ENCODE measurements at places on chromosomes 1 and 21.

DNA sequence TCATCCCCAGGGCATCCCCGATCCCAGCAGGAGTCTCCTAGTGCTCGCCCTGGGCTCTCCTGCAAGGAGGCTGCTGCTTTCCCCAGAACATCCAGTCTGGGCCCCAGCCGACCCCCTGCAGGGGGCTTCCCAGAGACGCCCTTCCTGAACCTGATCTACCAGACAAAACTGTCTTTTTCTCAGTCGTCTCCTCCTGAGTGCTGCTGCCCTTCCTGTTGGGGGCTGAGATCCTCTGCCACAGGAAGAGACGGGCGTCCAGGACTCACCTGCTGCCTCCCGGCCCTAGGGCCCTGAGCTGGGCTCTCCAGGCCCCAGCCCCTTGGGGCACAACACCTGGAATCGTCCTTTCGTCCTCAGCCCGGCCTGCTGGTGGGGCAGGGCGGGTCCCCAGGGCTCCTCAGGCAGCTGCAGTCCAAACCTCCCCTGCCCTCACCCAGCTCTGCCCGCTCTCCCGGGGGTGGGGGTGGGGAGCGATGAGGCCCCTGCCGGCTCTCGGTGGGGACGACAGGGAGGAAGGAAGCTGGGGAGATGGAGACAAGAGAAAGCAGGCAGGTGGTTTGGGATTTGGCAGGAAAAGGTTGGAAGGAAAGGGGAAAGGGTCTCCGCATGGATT lies 36.9 kb downstream of the TP73 start:
- no peak for DNase-seq

GRCh38 chr1:25157846-25158245 lies 74.5 kb downstream of the SYF2 start:
- no peak for DNase-seq

DNA sequence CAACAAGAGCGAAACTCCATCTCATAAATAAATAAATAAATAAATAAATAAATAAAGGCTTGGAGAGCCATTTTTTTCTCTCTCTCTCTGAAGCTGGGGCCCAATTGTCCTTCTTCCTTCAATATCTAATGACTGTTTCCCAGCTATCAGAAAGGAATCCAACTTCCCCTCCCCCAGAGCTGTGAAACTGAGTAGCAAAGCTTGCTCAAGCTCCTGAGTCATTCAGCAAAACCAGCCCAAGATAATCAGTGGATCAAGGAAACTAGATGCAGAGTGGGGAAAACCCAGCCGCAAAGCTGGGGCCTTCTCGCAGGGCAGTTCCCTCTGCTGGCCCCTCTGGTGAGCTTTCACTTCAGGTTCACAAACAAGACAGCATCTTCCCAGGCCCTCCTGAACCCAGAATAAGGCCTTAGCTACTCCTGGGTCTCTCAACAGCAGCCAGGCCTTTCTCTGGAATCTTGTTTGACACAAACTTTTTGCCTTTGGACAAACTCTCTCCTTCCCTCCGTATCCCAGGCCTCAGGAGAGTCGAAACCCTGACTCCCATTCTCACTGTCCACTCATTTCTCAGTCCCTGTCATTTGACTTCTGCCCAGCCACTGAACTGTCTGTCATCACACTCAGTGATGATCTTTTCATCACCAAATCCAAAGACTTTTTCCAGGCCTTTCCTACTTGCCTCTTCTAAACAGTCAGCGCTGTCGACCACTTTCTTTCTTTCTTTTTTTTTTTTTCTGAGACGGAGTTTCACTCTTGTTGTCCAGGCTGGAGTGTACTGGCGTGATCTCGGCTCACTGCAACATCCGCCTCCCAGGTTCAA lies 18.0 kb upstream of the PTP4A2 start:
- no peak for DNase-seq

- no peak for DNase-seq
These were observed 145.6 kb downstream of the NR5A2 start for GRCh38 chr1:200173097-200173618.

GRCh38 chr1:244861683-244862082 lies 2.7 kb downstream of the HNRNPU start:
- no peak for DNase-seq

DNA sequence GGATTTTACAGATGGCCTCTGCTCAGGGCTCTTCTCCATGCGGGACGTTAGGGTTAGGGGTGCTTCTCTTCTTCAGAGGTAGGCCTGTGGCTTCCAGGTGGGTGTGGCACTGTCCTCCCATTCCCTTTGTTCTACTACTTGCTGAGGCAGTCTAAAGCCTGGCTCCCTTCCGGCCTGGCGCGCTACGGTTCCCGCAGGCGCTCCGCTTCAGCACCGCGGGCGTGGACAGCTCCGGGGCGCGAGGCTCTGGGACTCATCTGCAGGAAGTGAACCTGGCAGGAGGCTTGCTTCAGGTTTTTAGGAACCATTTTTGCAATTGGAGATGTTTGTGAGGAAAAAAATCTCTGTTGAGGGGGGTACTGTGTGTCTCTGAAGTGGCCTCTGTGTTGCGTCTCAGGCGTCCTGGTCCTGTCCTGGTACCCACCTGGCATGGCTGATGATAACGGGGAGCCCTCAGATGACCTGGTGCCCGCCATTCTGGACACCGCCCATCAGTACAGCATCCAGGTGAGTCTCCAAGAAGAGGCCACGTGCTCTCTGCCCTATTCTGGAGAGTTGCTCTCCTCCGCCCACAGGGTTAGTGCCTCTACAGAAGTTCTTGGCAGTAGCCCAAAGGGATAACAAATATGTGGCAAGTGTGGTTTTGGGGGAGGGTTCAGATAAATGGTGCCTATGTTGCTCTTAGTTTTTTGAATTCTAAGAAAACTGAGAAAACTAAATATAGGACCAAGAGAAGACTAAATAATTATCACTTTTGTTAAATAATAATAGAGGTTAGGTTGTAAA lies 1.9 kb downstream of the MANEAL start:
- DNase-seq, result peak; percentile 95

- DNase-seq, result no peak
These were observed 65.3 kb upstream of the BEND5 start for GRCh38 chr1:48841966-48842365.

DNA sequence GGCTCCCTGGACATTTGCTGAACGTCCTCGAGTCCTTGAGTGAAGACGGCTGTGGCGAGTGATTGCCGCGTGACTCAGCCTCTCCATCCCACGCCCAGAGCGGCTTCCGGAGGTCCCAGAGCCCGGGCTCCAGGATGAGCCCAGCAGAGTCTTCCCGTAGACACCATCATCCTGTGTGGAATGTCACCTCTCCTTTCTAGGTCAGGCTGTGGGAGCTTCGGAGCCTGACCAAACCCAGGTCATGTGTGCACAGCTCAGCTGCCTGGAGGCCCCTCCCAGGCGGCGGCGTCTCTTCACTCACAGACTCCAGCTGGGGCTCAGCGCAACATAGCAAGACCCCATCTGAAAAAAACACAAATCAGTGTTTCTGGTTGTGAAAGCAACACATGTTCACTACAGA lies 38.2 kb downstream of the PRKCZ start:
- DNase-seq, result no peak

- no peak for DNase-seq
These were observed 15.6 kb upstream of the CSF1 start for GRCh38 chr1:109894823-109895719.

- no peak for DNase-seq
These were observed 5.9 kb downstream of the COX20 start for GRCh38 chr1:244841273-244841927.

GRCh38 chr1:40310129-40310461 lies 7.0 kb downstream of the COL9A2 start:
- DNase-seq, result no peak

GRCh38 chr1:94056171-94056570 lies 64.8 kb downstream of the ABCA4 start:
- DNase-seq, result no peak

- DNase-seq, result no peak
These were observed 694.4 kb downstream of the MATN1 start for GRCh38 chr1:30028939-30029338.

DNA sequence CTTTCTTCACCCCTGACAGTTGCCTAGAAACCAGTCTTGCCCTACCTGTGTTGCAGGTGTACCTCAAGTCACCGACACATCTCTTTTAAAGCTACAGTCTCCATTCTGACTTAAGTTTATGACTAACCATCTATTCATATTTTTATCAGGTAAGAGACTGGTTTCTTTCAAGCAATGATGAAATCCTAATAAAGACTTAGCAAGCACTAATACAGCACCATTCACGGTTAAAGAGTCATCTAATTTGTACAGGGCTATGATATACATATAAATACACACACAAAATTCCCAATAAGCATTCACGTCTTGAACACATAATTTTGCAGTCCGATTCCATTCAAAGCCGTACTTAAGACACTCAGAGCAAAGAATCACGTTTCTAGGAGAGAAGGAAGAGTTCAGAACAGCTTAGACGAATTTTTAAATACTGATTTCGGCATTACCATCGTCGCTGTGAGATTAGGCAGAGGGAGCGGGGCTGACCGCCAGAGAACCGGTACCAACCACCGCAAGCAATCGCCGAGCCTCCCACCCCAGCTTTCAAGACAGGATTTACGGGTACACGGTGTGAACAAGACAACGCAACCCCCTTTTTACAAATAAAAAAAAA lies 943 bp downstream of the ERRFI1 start:
- no peak for DNase-seq

GRCh38 chr1:118944133-118944532 lies 44.0 kb downstream of the TBX15 start:
- DNase-seq, result no peak

GRCh38 chr1:26539722-26540121 lies 10.2 kb downstream of the RPS6KA1 start:
- no peak for DNase-seq

- no peak for DNase-seq
These were observed 84.5 kb downstream of the PLXNA2 start for GRCh38 chr1:208159555-208160258.

DNA sequence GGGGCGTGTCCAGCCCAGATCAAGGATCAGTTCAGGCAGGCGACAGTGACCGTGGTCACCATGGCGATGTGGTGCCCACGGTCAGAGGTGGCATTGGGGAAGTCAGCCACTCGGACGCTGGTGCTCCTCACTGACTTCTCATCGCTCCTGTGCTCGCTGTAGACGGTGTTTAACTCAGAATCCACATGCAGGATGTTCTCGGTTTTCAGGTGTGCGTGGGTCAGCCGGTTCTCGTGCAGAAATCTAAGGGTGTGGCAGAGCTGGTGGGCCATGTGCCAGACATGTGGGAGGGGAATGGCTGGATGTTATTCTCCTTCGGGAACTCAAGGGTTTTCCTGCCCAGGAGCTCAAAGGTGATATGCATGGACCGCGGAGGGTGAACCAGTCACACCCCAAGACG lies 11.7 kb downstream of the OR2AJ1 start:
- no peak for DNase-seq

GRCh38 chr1:27416387-27417111 lies 24.1 kb downstream of the GPR3 start:
- no peak for DNase-seq

DNA sequence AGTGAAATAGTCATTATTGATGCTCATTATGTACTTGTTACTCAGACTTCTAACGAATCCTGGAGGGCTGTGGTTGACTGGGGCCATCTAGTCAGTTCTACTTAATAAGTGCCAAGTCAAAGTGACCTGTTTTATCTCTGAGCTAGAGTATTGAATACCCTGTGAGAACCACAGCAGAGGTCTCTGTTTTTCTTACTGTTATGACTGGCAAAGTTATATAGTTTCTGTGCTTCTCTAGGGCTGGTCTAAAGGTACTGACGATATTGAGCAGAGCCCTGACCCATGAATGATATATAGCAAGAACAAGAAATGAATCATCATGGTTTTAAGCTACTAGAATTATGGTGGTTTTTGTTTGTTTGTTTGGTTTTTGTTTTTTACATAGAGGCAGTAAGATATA lies 555.8 kb downstream of the PLA2G4A start:
- DNase-seq, result no peak

DNA sequence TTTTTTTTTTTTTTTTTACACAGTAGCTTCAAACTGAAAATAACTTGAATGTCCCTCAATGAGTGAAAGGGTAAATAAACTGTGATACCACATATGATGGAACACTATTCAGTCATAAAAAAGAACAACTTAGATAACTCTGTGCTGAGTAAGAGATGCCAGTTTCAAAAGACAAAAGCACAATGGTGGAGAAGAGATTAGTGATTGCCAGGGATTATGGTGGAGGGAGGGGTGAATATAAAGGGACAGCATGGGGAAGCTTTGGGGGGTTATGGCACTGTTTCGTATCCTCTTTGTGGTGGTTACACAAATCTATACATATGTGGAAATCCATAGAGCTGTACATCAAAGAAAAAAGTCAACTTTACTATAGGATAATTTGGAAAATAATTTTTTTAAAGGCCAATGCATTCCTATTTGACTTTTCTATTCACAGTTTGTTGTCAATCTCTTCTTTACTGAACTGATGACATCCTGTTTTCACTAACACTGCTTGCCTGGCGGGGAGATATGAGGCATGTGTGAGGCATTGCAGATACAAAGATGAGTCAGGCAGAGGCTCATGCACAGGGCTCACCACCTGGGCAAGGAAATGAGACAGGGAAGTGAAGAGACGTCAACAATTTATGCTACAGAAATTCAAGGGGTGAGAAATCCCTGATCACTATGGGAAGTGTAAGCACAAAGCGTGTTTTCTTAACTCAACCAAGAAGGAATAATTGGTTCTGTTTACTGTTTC lies 302.7 kb downstream of the DUSP10 start:
- DNase-seq, result no peak

- no peak for DNase-seq
These were observed 13.8 kb downstream of the ALG14 start for GRCh38 chr1:95058974-95059373.

- no peak for DNase-seq
These were observed 2.6 kb downstream of the MTF2 start for GRCh38 chr1:93081716-93082115.

- no peak for DNase-seq
These were observed 12.8 kb upstream of the GALNT2 start for GRCh38 chr1:230054092-230054749.

- DNase-seq, result no peak
These were observed 66.3 kb downstream of the SIM2 start for GRCh38 chr21:36765229-36765628.

DNA sequence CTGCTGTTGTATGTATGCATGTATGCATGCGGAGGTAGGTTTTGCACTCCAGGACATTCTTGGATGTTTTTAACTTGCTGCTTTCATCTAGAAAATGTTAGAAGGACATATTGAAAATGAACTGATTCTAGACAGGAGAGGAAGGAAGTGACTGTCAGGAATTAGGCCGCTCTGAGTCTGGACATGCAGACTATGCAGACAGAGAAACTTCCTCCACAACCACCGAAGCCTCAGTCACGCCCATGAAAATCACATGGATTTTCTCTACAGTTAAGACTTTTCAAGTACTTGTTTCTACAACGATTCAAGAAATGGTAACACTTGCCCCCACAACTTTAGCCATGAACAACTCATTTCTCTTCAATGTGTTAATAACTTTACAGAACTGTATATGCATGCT lies 211.1 kb downstream of the SMYD3 start:
- no peak for DNase-seq

- no peak for DNase-seq
These were observed 14.8 kb upstream of the COL11A1 start for GRCh38 chr1:103122983-103123720.

- DNase-seq, result no peak
These were observed 18.5 kb upstream of the LYPLAL1 start for GRCh38 chr1:219155135-219155534.
